Panc1 (cell line): ENCODE measurements at places on chromosomes 11 and 22. TPM values are rescaled to one million over a fixed set of nuclear protein-coding genes. Genes with fewer than 3 reads are reported as not detected.

The FGF4 gene
- total RNA-seq, result not detected

The C22orf42 gene
- total RNA-seq, result not detected

The FBLN1 gene
- total RNA-seq, result 143 TPM

The TUB gene
- 4.3 TPM for total RNA-seq

The FEN1 gene
- 67.6 TPM for total RNA-seq

The LMO1 gene
- not detected for total RNA-seq

The SEZ6L gene
- total RNA-seq, result not detected

The HEPN1 gene
- not detected for total RNA-seq

The THY1 gene
- 13.7 TPM for total RNA-seq

The SUSD2 gene
- 10.6 TPM for total RNA-seq

The PPP1R14B gene
- total RNA-seq, result 261 TPM

The APOL6 gene
- total RNA-seq, result 16.4 TPM
